ENCODE measurements at places on chromosomes 12 and 14. TPM values are rescaled to one million over a fixed set of nuclear protein-coding genes. Genes with fewer than 3 reads are reported as not detected.

GRCh38 chr14:24784981-24785380, 151.0 kb upstream of the GZMB start:
- no peak for DNase-seq

DNA sequence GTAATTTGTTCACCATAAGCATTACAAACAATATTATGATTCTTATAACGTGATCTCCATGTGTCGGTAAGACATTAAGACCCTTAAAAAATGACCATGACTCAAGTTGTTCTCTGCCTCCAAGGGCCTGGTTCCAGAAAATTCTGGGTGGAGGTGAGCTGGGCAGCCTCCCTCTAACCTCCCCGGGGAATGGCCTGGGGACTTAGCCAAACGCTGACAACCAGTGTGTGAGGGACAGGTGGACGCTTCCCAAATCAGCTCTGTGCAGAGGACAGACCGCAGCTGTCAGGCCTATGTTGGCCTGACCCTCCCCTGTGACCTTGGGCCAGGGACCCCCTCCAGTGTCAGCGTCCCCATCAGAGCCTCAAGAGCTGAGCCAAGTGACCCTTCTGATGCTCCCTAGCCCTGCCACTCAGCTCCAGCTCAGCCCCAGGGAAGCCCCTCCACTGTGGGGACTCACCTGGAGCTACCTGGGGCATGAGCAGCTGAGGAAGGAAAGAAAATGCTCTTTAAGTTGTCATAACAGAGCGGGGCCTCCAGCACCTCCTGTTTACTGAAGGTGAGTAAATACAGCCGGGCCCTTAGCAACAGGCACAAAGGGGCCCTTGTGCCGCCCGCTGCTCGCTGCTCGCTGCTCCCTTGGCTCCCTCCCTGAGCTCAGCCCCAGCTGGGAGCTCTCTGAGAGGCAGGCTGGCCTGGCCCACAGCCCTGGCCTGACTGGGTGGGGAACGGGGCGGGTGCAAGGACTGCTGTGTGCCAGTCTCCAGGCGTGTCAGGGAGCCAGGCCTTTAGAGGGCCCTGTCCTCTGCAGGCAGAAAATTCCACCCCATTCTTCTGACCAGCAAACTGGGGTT, 116.6 kb downstream of the CALM1 start:
- peak; percentile 90 for DNase-seq

DNA sequence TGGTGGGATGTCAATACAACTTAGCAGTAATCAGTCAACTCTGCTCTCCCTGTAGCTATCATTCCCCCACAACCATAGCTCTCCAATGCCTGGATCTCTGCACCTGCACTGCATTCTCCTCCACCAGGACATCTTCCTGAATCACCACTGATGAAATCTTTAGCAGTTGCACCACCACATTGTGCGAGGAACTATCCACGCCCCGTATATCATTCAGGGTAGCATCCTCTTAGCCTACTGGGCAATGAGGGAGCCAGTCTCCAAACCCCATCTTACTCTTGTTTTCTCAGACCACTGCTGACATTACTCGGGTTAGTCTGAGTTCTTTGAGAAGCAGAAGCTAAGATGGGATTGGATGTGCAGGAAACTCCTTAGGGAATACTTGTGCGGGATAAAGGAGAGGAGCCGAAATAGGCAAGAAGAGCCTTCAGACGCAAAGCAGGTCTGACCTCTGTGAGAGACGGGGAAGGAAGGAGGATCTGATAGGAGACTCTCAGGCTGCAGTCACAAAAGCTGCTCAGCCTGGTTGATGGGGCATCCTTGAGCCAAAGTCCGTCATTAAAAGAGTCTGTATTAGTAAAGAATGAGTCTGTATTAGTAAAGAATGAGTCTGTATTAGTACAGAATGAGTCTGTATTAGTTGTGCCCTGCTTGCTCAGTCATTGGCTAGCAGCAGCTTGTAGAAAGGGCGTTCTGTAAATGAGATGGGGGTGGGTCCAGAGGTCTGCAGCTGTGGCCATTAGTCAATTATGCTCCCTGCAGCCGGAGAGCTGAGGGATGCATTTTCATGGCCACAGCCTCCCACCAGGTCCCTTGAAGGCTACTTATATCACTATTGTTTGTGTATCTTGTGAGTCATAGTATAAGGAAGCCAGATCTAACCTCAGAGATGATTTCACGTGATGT, 49.6 kb upstream of the RASSF3 start:
- DNase-seq = peak; percentile 21

DNA sequence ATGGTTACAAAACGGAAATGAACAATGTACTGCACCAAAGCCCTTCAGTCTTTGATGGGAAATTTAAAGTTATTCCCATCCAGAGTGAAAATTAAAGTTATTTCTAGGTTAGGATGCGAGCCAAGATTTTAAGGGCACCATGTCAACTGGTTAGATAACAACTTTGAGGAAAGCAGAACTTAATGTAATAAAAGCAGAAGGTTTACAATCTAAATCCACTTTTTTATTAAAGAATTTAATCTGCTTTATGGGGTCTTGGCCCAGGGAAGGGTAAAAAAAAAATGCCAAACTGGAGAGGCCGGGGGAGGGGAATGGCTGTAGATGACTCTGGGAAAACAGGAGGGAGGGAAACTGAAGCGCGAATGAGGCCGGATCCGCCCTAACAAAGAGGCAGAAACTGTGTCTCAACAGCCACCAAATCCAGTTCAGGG, 108.2 kb upstream of the ATF7IP start:
- DNase-seq = no peak

GRCh38 chr12:89448951-89449371, 75.6 kb downstream of the GALNT4 start:
- no peak for DNase-seq

- no peak for DNase-seq
Measured at GRCh38 chr12:28065889-28066630, 93.5 kb upstream of the PTHLH start.

DNA sequence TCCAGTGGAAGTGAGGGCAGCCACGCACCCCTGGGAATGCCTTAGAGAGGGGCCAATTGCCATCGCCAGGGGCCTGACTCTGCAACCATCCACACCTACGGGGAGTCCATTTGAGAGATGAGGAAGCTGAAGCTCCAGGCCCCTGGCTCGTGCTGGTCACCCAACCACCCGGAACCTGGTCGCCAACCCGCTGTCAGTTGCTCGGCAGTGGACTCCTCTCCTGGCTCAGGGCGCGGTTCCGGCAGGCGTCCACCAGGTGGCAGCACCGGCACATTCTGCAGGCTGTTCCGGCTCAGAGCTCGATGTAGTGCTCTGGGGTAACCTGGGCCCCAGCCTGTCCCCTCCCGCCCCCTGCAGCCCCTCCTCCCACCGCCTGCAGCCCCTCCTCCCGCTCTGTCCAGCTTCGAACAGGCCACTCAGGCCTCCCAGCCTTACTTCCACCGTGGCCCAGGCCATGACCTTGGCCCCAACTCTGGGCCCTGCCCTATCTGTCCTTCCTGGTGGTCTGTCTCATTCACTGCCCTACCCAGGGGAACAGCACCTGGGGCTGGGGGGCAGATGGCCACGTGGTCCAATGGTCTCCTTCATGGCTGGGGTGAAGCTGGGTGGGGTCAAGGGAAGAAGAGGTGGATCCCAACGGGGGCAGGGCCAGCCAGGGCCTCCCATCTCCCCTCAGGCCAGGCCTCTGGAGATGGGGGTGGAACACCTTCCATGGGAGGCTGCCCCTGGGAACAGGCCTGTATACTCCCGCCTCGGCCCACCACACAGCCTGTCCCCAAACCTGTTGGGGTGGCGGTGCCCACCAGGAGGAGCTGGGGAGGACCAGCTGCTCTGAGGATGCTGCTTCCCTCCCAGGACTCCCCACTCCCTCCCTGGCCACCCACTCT, 15.7 kb downstream of the SIVA1 start:
- peak; percentile 94 for DNase-seq

DNA sequence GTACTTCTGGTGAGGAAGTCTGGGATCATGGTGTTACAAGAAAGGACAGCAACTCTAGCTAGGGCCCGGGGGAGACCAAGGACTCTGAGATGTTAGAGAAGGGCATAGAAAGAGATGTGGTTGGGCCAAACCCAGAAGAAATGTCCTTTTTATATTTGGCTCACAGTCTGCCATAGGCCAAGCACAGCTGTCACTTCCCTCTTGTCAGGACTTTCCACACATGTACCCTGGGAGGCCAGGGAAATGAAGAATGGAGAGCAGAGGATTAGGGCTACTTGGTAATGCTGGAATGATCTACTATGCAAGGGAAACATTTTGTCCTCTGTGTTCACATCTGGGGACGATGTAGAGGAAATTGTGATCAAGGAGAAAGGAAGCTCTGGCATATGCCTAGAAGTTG, 9.2 kb downstream of the MYO1A start:
- no peak for DNase-seq

DNA sequence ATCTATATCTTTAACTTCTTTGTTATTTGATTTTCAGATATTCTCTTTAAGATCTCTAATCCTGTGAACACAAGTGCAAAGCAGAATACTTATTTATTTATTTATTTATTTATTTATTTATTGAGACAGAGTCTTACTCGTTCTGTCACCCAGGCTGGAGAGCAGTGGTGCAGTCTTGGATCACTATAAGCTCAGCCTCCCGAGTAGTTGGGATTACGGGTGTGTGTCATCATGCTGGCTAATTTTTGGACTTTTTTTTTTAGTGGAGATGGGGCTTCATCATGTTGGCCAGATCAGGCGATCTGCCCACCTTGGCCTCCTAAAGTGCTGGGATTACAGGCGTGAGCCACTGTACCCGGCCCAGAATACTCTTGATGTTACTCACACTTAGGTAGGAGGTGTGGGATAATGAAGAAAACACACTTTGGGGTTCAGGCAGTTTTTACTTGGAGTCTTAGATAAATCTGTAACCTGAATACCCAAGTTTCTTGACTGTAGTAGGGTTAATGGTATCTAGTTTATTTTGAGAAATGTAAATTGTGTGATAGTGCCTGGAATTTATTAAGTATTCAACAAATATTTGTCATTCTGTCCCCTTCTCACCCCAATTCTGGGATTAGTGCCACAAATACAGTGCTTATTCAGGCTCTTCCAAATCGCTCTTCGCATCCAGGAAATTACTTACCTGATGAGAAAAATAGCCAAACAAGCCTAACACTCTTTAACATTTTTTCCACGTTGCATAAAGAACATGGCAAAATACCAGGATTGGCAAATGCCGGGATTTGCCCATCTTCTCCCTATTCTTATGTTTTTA, 33.0 kb downstream of the METAP2 start:
- no peak for DNase-seq

DNA sequence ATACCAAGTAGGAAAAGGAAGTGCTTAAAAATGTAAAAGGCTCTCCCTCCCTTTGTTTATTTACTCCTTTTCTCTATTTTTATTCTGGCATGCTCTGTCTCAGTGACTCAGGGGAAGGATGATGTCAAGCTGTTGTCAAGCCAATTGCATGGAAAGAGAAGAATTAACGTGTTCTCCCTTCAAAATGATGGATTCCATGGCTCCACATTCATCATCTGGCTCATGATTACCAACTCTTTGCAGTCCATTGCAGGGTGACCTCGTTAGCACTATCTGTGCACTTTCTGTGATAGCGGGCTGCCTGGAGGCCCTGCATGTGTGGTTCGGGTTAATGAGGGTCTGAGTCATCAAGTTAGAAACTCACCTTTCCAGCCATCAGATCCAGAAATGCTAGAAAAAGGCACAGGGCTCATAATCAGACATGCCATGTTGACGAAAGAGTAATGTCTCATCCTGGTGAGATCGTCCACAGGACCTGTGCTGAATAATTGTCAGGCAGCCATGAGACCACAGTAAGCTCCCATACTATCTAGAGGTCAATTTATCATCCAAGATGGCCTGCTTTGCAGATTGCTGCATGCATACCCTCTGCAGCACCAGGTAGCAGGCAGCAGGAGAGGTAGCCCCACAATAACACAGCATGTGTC, 79.2 kb upstream of the BTG1 start:
- DNase-seq = no peak

GRCh38 chr12:56897844-56898361, 36.3 kb downstream of the SDR9C7 start:
- no peak for DNase-seq

GRCh38 chr14:99186956-99187690, 84.9 kb downstream of the BCL11B start:
- DNase-seq = no peak

GRCh38 chr14:95541346-95541745, 6.5 kb downstream of the GLRX5 start:
- no peak for DNase-seq

- no peak for DNase-seq
Measured at GRCh38 chr12:119601877-119602733, 8.5 kb downstream of the TMEM233 start.

DNA sequence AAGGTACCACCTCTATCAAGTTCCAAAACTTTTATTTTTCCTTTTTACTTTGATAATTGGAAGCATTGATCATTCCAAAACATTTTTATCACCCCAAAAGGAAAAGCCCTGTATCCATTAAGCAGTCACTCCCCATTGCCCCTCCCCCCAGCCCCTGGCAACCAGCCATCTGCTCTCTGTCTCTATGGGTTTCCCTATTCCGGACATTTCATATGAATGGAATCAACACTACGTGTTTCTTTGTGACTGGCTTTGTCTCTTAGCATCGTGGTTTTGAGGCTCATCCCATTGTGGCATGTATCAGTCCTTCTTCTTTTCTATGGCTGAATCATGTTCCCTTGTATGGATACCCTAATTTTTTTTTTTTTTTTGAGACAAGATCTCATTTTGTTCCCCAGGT, 18.0 kb upstream of the PHETA1 start:
- DNase-seq = no peak

- DNase-seq = no peak
Measured at GRCh38 chr12:47763481-47764346, 5.0 kb upstream of the RAPGEF3 start.

DNA sequence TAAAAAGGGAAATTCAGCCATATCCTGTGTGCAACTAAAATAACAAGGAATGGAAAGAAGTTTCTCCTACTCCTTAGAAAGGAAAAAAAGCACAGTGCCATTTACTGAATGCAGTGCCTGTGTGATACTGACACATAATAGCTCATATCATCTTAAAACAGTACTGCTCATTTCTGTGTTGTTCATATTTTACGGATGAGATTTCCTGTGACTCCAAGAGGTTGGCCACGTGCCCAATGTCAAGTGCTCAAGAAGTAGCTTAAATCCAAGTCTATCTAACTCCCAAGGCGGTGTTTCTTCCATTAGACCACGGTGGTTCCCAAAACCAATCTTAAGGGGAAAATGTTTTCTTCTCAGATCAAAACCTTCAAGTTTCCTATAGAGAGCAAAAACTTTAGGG, 20.0 kb downstream of the MAP3K9 start:
- DNase-seq = no peak

- no peak for DNase-seq
Measured at GRCh38 chr12:71749666-71750065, 5.0 kb upstream of the RAB21 start.

KRT5 gene
- not detected for total RNA-seq

BMAL2 gene
- total RNA-seq = 6.2 TPM

SAMD15 gene
- 0.36 TPM for total RNA-seq

FAM186B gene
- total RNA-seq = 0.54 TPM

TRPV4 gene
- total RNA-seq = not detected

POLE2 gene
- 1.4 TPM for total RNA-seq

ITPK1 gene
- 61.8 TPM for total RNA-seq

GDF3 gene
- not detected for total RNA-seq

GALNT4 gene
- total RNA-seq = 3.9 TPM

SLC5A8 gene
- total RNA-seq = not detected

SNRPF gene
- 6.6 TPM for total RNA-seq

All from sigmoid colon (tissue), 7 donors.